Activated CD4-positive, alpha-beta T cell treated with anti-CD3 and anti-CD28 coated beads for 1 hour (primary cell): ENCODE measurements at places on chromosomes 7 and 10.

DNA sequence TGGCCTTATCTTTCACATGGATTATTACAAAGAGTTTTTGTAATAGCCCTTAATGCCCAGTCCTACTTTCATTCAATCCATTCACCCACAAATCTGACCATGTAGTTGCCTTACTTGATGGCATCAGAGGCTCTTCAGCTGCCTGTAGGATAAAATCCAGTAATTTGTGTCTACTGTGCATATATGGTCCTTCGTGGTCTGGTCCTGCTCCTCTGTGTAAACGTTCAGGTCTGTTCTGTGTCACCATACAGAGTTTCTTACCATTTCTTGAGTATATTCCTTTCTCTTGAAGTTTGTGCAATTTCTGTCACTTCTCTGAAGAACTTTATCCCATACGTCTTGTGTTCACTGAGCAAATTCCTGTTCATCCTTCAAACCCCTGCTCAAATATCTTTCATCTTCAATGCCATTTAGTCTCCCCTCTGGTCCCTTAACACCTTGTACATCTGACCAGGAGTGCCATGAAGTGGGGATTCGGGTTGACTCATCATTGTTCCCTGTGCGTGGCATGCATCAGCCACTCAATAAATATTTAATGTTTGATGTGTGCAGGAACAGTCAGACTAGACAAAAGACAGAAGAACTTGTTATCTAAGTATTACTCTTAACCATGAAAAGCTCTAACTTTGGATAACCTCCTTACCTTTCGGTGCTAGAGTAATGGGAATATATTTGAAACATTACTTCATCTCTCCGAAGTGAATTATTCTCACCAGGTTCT, 98.6 kb upstream of the RPA3 start:
- no peak for DNase-seq

- DNase-seq, result no peak
These were observed 78.6 kb upstream of the SAMD8 start for GRCh38 chr10:75032813-75033212.

- DNase-seq, result no peak
These were observed 94.2 kb upstream of the IGFBP3 start for GRCh38 chr7:46015107-46015868.

DNA sequence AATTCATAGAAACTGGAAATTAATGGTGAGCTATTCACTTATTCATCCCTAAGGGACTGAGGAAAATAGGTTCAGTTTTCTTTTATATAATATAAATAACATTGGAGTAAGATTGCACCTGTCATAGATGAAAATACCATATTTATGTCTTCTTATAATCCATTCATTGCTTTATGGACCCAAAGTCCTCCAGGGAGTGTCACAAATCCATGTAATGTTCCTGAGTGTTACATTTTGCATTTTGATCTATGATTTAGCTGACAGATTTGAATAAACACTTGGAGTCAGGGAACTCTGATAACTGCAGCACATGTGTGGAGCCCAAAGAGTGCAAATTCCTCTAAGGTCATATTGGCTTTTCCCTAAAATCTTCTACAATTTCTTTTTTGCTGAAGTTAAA, 484.3 kb downstream of the MDFIC start:
- no peak for DNase-seq

GRCh38 chr7:101952355-101953247, 135.2 kb downstream of the CUX1 start:
- DNase-seq, result no peak

GRCh38 chr7:152975076-152975475, 215.5 kb downstream of the ACTR3B start:
- DNase-seq, result no peak

GRCh38 chr7:977326-978048, 2.1 kb upstream of the COX19 start:
- no peak for DNase-seq

GRCh38 chr7:151379534-151380198, 30.2 kb downstream of the WDR86 start:
- DNase-seq, result no peak

DNA sequence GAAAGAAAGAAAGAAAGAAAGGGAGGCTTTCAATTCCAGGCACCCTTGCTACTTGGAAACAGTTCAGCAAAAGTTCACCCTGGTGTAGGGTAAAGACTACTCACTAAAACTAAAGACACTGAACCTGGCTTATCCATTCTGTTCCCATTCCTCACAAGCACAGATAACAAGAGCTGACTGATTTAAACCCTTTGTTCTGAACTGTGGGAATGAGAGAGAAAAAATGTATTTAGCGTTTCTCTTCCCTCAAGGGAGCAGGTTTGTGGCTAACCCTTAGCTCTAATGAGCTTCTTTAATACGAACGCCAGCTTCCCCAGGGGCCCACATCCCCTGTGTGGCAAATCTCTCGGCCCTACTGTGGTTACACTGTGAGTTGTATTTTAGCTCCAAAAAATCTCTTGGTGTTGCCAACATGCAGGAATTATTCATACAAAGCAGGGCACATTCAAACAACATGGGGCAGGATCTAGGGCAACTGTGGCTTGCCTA, 23.3 kb downstream of the PRTFDC1 start:
- no peak for DNase-seq

- DNase-seq, result no peak
These were observed 8.7 kb downstream of the PGAM2 start for GRCh38 chr7:44056681-44057080.

GRCh38 chr10:93090619-93091018, 16.9 kb downstream of the CYP26A1 start:
- DNase-seq, result no peak

DNA sequence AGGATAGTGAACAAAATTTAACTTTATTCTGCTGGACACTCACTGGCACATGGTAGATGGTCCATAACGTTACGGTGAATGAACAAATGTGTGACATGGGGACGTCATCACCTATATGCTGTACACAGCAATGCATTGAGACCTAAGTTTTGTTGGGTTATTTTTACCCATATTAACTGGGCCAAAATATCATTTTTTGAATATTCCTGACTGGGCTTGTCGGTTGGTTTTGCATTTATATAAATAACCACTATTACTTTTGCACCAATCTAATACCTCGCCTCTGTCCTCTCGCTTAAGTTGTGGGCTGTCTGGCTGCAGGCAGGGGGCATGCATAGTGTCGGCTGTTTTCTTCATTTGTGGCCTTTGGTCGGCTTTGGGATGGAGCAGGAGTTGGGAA, 161.7 kb downstream of the USP6NL start:
- DNase-seq, result no peak
